ENCODE measurements at places on chromosomes 12 and 14. TPM values are rescaled to one million over a fixed set of nuclear protein-coding genes. Genes with fewer than 3 reads are reported as not detected.

C12orf54 gene
- total RNA-seq: not detected

GLS2 gene
- 0.29 TPM for total RNA-seq

GPRC5D gene
- total RNA-seq: not detected

PPP4R4 gene
- total RNA-seq: 1.7 TPM

USP5 gene
- total RNA-seq: 68.6 TPM

MTHFD1 gene
- 145 TPM for total RNA-seq

RNASE1 gene
- total RNA-seq: 299 TPM

CRIP2 gene
- 377 TPM for total RNA-seq

CBLN3 gene
- total RNA-seq: not detected

OR6C2 gene
- total RNA-seq: not detected

FOXN4 gene
- not detected for total RNA-seq

All from uterus (tissue), 4 donors.